ENCODE measurements at places on chromosomes 2 and 18.

DNA sequence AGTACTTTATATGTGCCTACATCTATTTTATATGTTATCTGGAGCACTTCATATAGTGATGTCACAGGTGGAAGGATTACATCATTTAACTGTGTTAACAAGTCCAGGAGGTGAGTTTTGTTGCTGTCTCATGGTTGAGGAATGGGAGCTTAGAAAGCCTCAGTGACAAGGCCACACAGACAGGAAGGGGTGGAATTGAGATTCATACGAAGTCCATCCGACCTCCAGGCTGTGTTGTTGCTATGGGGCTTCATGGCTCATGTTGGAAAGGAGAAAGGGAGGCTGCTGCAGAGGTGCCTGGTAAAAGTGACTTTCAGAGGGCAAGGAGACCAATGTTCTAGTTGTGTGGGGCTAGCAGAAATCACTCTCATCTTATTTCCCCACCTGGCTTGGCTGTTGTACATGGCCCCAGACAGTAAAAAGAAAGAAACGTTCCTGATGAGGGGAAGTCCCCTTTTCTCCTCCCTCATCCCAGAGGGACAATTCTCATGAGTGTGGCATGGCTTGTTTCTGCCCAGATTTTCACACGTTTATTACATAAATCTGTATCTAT lies 31.0 kb upstream of the GREB1 start:
- no peak for DNase-seq

DNA sequence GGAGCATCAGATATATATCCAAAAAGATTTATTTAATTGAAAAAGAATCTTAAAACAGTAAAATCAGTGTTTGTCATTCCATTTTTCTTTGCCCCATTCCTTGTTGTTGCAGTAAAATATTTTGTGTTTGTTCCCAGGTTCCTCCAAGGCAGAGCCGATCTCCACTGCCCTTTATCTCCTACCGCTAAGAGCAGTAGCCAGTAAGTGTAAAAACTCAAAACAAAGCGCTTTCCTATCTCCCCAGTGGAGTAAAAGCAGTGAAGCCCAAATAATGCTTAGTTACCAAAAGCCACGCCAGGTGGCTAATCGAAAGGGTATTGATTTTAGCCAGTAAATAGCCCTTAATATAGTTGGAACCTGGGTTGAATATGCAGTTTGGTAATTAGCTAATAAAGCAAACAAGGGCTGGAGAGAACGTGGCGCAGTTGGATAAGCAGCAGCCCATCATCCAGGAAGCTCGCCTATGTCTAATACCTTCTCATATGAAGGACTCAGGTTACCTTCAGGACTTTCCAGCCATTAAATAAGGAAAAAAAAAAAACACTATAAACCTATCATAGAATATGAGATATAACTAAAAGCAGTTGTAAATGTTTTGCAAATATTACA lies 12.4 kb upstream of the GPD2 start:
- DNase-seq, result no peak

DNA sequence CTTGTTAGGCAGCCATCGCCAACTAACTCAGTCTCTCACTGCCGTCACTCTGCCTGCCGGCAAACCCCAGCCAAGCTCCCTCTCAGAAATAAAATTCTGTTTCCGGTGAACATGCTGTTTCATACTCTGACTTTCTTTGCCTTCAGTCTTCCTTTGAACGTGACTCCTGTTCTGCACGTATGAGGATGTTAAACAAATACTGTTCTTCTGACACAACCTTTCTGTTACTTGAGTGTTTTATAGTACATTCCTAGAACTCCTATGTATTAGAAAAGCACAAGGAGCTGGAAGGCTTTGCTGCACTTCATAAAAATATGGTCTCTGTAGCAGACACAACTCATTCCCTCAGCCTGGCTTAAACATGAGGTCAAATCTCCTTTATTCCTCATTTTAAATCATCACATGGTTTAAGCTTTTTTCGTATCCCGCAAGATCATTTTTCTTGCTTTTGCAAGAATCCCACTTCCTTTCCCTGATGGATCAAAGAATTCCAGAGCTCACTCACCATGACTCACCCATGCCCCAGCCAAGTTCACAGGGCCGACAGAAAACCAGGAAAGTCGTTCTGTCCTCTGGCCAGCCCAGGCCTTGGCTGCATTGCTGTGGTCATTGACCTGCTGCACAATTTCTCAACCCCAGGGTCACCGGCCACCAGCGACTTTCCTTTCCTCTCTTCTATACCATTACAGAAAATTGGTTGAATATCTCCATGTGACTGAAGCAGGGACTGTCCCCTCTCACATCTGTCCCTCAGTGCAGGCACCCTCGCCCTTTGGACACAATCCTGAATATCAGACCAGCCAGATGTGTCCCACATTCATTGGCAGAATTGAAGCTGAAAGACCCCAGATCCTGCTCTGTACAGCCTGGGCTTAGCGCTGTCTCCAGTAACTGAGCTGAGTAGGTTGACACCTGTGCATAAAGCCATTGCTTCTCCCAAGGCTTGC lies 183.1 kb upstream of the ARL4C start:
- no peak for DNase-seq

- no peak for DNase-seq
These were observed 10.6 kb downstream of the EMX1 start for GRCh38 chr2:72927619-72928550.

- DNase-seq, result no peak
These were observed 40.5 kb downstream of the CYP20A1 start for GRCh38 chr2:203279288-203279687.

- DNase-seq, result no peak
These were observed at the start of gene SCN2A for GRCh38 chr2:165239230-165239629. TSS of gene SCN2A (plus strand) at chr2:165239414. CDS start at chr2:165295824, 56,410 bp downstream.

- DNase-seq, result no peak
These were observed 78.9 kb upstream of the SMAD7 start for GRCh38 chr18:49029628-49030027.

DNA sequence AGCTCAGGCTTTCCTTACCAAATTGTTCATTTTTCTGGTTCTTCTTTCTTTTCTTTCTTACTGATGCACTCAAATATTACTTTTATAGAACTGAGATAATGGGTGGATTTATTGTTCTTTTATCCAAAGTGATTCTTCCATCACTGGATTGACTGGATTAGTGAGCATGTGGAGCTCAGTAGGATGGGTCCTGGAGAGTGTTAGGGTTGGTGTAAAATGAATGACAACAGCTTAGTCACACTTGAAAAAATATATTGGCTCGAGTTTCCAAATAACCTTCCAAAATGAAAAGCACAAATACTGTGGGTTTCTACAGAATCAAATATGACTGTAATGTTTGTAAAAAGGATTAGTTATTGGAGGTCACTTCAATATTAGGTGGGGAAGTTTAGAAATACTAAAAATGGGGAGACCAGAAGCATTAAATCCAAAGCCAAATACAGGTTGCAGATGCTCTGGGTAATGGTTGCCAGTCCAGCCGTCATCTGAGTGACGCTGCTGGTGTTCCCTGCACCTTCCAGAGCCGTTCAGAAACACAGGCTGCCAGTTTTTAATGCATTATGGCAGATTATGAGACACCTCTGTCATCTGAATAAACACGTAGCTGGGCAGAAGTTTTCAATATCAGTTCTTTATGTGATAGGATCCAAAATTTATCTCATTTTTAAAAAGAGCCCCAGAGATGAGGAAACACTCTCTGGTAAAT lies 294.8 kb upstream of the NRP2 start:
- DNase-seq, result no peak

GRCh38 chr2:100393362-100393761 lies 24.1 kb downstream of the CHST10 start:
- no peak for DNase-seq

DNA sequence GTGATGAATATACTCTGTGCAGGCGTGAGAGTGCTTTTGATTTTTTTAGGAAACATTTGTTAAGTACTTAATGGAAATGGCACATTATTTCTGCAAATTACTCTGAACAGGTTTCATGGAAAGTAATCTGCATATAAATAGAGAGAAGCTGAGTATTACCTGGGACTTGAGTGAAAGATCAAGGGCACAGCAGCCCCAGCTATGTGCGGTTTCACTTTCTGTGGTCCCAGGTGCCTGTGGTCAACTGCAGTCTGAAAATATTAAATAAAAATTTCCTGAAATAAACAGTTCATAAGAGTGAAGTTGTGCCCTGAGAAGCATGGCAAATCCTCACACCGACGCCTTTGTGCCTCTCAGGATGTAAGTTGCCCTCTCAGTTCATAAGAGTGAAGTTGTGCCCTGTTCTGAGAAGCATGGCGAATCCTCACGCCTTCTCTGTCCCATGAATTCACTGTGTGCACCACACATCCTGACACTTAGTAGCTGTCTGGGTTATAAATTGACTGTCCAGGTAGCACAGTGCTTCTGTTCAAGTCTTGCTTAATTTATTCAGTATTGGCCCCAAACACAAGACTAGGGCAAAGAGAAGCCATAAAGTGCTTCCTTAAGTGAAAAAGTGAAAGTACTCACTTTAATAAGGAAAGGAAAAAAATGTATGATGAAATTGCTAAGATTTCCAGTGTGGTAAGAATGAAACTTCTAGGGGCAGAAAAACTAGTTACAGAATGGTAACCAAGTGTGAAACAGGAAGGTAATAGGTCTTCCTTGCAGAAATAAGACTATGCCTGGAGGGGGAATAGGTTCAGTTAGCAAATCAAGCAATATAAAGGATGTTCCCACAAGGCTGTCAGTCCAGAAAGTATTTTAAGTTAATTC lies 4.3 kb upstream of the SNTG2 start:
- peak; percentile 27 for DNase-seq
